ENCODE measurements at places on chromosomes 6 and 20. TPM values are rescaled to one million over a fixed set of nuclear protein-coding genes. Genes with fewer than 3 reads are reported as not detected.
A peak's percentile ranks its signal among the peaks of the same experiment; 100 is the strongest.

DNA sequence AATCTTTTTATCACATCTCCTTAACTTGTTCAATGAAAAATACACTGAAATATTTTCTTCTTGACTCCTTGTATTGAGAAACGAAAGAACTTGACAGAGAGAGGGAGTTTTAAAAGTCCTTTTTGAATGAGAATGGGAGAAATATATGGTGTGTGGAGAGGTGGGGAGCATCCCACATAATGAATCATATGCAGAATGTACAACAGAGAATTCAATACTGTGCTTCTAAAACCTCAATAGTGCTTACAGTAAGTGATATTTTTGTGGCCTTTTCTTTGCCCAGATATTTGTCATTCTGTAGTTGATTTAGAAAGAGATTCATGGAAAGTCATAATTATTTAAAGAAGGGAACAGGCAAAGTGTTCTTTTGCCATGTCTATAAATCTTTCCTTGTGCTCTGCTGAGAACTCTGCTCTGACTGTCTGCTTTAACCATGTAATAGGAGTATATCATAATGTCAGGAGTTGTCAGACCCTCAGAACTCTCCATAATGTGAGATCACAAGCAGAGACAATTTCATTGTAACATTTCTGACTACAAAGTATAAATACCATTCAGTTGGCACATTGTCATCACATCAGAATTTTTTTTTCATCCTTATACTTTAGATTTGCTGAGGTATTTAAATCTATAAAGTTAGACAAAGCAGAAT is 32.8 kb upstream of the HS3ST5 start:
- no peak for DNase-seq

Gene ADGRF5
- total RNA-seq = 14.3 TPM

GRCh38 chr6:115999235-115999634 is 61.5 kb downstream of the FRK start:
- DNase-seq = no peak

GRCh38 chr20:44135012-44135412 is 52.0 kb downstream of the JPH2 start:
- no peak for DNase-seq

GRCh38 chr6:33251395-33252012 is 20.2 kb downstream of the VPS52 start:
- no peak for DNase-seq

Gene SPATA25
- total RNA-seq = 0.95 TPM

DNA sequence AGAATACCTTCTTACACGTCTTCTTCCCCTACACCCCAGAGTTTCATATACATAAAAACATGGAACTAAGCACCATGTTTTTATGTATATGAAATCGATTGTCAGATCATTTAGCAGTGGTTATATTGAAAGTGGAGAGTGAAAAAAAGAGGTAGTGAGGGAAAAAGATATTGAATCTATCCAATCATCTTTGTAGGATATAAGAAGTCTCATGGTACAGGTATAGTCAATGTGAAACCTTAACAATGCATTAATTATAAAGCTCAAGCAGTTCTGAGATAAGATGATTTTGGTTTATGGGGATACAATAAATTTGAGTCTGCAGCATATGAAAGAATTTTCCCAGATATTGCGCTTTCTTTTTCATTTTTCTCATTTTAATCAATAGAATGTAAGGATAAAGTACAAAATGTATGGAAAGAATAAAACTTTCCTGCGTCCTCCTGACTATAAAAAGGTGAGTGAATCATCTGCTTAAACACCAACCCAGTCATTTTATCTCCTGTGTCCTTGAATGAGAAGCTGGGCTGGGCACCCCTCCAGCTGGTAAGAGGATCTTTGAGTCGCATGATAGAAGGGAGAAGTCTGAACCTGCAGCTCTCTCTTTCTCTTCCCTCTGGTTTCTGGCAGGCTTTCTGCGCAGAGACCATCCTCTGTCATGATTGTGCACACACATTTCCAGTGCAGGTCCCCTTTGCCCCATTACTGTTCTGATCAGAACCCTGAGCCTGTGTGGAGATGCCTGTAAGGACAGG is 28.1 kb upstream of the AKIRIN2 start:
- no peak for DNase-seq

- no peak for DNase-seq
Observed at GRCh38 chr6:125746019-125746414, 3.4 kb upstream of the HEY2 start.

- no peak for DNase-seq
Observed at GRCh38 chr6:133394630-133395029, 153.5 kb downstream of the EYA4 start.

- no peak for DNase-seq
Observed at GRCh38 chr20:8722277-8722928, 346.5 kb upstream of the PLCB4 start.

DNA sequence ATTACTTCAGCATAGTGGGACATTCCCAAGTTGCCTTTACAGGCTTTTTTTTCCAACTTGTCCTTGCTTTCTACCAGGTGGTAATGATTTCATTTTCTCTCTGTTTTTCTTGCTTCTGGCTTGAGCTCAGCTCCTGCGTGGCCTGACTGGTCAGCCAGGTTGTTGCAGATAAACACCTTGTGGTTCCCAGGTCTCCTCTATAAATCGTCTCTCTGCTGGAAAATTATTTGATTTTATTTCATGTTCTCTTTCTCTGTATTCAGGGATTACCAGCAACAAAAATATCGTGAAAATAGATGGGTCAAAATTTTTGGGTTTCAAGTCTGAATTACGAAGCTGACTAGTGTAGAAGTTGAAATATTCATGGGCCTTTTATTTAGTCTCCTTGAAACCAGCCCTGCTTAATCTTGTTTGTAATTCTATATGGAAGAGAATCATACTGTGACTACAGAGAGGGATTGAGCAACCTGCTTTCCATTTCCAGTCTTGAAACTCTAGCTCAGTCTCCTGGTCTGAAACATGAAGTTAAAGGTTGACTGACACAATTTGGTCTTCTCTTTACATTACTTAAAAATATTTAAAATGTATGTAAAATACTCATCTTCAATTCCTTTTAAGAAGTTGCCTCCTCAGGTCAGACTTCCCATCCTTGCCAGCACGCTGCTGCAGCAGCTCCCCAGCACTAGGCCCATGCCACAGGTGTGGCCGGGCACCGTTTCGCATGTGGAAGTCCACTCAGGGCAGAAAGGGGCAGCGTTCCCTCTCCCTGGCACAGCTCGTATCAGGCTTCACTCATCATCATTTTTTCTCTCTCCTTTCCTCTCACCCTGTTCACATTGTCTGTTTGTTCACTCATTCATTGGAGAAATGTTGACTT is 7.1 kb downstream of the DUSP22 start:
- peak; percentile 84 for DNase-seq

Gene ABHD12
- 121 TPM for total RNA-seq

DNA sequence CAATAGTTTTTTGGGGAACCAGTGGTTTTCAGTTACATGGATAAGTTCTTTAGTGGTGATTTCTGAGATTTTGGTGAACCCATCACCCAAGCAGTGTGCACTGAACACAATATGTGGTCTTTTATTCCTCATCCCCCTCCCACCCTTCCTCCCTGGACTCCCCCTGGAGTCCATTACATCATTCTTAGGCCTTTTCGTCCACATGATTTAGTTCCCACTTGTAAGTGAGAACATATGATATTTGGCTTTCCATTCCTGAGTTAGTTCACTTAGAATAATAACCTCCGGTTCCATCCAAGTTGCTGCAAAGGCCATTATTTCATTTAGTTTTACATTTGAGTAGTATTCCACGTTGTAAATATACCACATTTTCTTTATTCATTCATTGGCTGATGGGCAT is 28.3 kb downstream of the RPP40 start:
- no peak for DNase-seq

DNA sequence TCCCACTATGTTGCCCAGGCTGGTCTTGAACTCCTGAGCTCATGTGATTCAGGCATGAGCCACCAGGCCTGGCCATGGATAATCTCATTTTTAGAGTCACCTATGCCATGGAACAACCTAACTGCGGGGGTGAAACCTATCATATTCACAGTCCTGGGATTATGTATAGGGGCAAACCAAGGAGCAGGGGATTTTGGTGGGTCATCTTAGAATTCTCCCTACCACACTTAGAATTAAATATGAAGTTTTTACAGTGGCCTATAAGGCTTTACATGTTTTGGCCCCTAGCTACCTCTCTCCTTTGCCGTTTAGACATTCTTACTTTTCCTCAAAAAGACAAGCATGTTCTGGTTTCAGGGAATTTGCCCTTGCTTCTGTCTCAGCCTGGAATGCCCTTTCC is 20.6 kb upstream of the VEGFA start:
- no peak for DNase-seq

DNA sequence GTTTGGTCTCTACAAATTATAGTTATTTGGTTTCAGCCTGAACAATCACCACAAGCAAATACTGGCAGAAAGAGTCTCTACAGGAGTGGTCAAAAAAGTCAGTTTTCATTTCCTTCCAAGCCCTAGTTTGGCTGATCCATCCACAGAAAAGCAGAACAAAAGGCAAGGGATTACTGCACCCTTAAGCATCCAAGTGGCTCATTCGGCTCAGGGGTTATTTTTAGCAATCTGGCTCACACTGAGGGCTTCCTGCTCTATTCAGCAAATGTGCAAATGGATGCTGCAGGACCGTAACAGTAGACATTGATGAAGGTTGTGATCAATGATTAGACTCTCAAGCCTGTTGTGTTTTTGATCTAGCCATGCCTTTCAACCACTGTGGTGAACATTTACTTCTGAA is 62.2 kb upstream of the FABP7 start:
- no peak for DNase-seq

DNA sequence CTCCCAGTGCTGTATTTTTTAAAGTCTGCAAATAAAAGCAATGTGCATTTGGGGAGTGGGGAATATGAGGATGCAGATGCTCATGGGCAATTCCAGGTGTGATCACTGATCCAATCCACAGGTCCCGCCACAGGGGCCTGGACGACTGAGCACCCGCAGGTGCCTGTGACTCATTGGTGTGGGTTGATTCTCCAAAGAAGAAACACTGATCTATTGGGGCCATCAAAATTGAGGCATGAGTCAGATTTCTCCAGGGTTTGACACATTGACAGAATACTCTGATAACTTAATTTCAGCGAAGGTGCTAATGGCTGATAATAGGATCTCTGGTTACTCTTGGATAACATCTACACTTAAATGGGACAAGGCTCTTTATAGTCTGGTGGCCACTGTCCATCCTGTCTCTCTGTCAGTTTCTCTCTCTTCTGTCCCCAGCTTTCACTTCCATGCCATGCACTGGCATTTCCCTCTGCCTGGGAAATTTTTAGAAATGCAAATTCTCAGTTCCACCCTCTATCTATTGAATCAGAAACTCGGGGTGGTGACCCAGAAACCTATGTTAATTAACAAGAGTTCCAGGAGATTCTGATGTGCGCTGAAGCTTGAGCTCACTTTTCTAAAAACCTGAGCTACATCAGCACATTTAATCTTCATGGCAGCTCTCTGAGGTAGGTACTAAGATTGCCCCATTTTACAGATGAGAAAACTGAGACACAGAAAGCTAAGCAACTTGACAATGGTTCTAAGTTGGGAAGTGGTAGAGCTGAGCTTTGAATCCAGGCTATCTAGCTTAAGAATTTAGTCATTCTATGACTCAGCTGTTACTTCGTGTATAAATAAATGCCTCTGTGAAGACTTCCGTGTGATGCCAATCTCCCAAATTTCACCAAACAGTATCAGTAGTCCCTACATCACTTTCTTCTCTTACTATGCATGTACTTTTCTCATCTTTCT is 10.2 kb upstream of the RCAN2 start:
- DNase-seq = no peak

Gene PLG
- total RNA-seq = not detected

- no peak for DNase-seq
Observed at GRCh38 chr20:595330-596308, 14.5 kb downstream of the TCF15 start.

- no peak for DNase-seq
Observed at GRCh38 chr20:23727016-23727415, 23.7 kb downstream of the CST1 start.

DNA sequence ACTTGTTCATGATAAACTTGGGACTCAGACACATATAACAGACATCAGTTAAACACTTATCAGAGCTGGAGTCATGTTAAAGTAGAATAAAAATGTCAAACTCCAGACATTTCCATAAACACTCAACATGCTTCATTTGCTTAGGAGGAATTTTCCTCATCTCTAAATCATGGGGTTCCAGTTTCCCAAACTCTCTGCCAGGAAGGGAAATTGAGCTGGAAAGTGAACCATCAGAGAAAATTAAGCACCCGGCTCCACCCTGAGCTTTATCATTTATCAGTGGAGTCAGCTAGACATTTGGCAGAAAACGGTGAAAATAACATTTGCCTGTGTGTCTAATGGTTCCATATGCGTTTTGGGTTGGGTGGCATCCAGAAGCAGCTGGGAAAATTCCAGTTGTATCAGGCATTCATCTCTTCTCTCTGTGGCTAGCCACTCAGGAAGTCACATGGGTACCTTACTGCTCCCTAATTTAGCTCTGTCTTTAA is 25.3 kb upstream of the ZNFX1 start:
- no peak for DNase-seq

- DNase-seq = no peak
Observed at GRCh38 chr20:14885661-14886060, 548.2 kb upstream of the FLRT3 start.

GRCh38 chr20:63738687-63739129 is 868 bp upstream of the SLC2A4RG start:
- DNase-seq = peak; percentile 44

Gene SSR1
- total RNA-seq = 34.8 TPM

- no peak for DNase-seq
Observed at GRCh38 chr6:13262302-13263230, 65.8 kb downstream of the TBC1D7 start.

- no peak for DNase-seq
Observed at GRCh38 chr6:163645560-163645959, 231.0 kb downstream of the QKI start.

Gene TMX4
- total RNA-seq = 26.8 TPM

Gene GPX5
- total RNA-seq = not detected

- DNase-seq = no peak
Observed at GRCh38 chr6:82419132-82419581, 55.5 kb downstream of the TPBG start.
